ENCODE measurements at places on chromosomes 11 and 22. TPM values are rescaled to one million over a fixed set of nuclear protein-coding genes. Genes with fewer than 3 reads are reported as not detected.
A peak's percentile ranks its signal among the peaks of the same experiment; 100 is the strongest.

DNA sequence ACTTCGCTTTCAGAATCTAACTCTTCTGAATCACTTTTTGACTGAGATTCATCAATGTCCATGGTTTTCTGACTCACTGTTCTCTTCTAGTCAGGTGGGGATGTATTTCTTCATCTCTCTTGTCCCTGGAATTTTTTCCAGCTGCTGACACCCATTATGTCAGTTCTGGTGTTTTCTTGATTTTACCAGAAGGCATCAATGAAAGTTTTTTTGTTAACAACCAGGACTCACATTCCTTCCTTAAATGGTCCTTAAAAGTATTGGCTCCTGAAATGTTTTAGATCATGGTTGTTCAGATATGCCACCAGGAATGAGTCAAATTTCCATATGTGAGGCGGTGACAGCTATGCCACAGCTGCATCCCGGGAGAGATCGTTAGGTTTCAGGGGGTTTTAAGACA, 12.9 kb downstream of the MICAL2 start:
- H3K4me3 ChIP-seq, result no peak overlapping the region
- peaks cover 55% of the 10 kb centered on the region for H3K4me1 ChIP-seq
- DNase-seq, result no peak
- no peak overlapping the region for H3K27ac ChIP-seq
- peaks cover 1% of the 10 kb centered on the region for H3K36me3 ChIP-seq

DNA sequence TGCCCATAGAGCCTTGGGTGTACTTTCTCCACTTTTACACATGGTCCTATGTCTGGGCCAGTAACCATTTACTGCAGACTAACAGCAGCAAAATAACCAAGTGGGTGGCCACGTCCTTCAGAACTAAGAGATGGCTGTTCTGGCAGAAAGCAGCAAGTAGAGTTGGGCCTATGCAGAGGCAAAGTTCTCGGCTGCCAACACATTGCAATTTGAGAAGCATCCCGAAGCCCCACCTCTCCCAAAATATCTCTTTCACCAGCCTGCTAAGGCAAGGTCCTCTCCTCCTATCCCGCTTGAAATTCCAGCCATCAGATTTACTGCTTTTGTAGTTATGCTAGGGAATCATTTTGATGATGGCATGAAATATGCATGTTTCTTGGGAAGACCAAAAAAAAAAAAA, 118.5 kb upstream of the APOA1 start:
- peaks cover 12% of the 10 kb centered on the region for H3K36me3 ChIP-seq
- no peak overlapping the region for H3K4me3 ChIP-seq
- no peak for DNase-seq
- H3K27ac ChIP-seq, result no peak overlapping the region

- no peak overlapping the region for H3K4me3 ChIP-seq
- no peaks in the 10 kb centered on the region for H3K4me1 ChIP-seq
- DNase-seq, result no peak
- H3K36me3 ChIP-seq, result no peaks in the 10 kb centered on the region
These were observed 976.9 kb upstream of the TENM4 start for GRCh38 chr11:80417681-80418080.

The APOA4 gene
- not detected for total RNA-seq

GRCh38 chr11:6719576-6719975, 36.4 kb upstream of the MRPL17 start:
- DNase-seq, result no peak
- no peaks in the 10 kb centered on the region for H3K27me3 ChIP-seq
- H3K27ac ChIP-seq, result no peak overlapping the region
- peaks cover 21% of the 10 kb centered on the region for H3K4me1 ChIP-seq

GRCh38 chr11:18144243-18144642, 11.9 kb downstream of the MRGPRX3 start:
- H3K4me3 ChIP-seq, result no peak overlapping the region
- H3K36me3 ChIP-seq, result no peaks in the 10 kb centered on the region
- no peak overlapping the region for H3K27ac ChIP-seq
- peaks cover 53% of the 10 kb centered on the region for H3K27me3 ChIP-seq

- no peak for DNase-seq
- H3K27me3 ChIP-seq, result no peaks in the 10 kb centered on the region
- H3K4me3 ChIP-seq, result no peak overlapping the region
These were observed 126.0 kb downstream of the SYN3 start for GRCh38 chr22:32932176-32932575.

GRCh38 chr11:13899603-13900002, 62.9 kb upstream of the SPON1 start:
- H3K27me3 ChIP-seq, result peaks cover 8% of the 10 kb centered on the region
- H3K4me3 ChIP-seq, result no peak overlapping the region
- H3K4me1 ChIP-seq, result no peaks in the 10 kb centered on the region
- H3K27ac ChIP-seq, result no peak overlapping the region

DNA sequence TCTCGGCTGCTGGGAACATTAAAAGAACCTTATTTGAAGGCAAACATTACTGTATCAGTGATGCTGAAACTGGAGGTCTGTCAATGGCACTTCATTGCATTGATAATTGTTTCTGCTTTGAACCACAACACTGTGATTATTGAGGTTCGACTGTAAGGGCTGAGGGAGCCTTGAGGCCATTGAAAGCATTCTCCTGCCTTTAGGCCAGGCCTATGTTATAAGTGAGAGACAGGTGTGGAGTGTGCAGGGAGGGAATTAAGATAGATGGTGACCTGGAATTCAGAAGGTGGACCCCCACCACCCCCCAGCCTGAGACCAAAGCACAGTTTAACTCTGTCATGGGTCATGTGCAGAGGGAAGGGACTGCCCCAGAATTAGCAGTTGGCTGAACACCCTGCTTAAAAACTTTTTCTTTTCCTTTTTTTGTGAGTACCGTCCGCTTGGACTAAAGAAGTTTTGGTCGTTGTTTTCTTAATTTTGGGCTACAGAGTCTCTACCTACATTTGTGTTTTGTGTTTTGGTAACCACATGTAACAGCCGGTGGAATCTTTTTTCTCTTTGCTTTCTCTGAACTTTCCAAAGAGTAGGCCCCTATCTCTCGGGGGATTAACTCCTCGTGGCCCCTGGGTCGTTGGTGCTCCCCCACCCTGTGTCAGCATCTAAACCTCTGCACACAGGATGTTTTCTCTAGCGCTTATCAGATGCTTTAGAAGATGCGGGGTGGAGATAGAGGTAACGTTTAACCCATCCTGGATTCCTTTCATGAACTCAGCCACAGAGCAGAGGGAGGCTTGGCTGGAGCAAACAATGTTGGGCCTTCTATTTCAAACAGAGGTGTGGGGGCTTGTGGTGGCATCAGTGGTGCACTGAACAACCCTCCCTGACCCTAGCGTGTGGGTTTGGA, 43.7 kb downstream of the ZBTB16 start:
- peaks cover 30% of the 10 kb centered on the region for H3K4me1 ChIP-seq
- peak overlapping the region; percentile 60 for H3K27ac ChIP-seq
- H3K27me3 ChIP-seq, result peaks cover 5% of the 10 kb centered on the region
- no peak overlapping the region for H3K4me3 ChIP-seq

DNA sequence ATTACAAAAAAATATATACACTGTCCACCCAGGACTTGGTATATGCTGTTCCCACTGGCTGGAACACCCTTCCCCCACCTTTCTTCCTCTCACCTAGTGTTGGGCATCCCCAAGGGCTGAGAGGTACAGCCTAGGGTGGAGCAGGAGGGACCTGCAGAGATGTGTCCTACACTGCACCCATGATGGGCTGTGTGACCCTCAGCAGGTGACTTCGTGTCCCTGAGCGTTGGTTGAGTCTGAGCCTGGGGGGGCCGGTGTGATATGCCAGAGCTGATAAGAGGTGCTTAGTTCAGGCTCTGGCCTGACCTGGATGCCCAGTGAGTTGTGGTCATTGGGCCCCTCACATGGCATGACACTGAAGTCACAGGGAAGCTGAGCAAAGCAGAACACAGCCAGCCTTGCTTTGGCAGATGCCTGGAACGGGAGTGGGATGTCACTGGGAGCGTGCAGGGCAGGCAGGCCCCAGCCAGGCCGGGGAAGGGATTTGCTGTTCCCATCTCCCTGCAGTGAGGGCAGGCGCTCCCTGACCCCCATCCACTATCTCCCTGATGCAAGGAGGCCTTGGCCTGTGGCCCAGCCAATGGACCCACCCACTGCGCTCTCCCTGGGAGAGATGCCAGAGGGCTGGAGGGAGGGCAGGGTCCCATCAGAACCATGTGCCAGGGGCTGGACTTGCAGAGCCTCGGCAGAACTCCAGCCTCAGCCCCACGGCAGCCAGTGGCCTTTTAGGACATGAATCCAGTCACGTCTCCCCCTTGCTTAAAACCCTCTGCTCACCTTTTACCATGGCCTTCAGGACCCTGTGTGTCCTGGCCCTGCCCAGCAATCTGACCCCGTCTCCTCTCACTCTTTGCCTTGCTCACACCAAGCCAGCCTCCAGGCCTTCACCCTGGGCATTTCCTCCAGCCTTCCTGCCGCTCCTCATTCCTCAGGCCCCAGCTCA, 138.9 kb downstream of the MN1 start:
- no peak overlapping the region for H3K4me3 ChIP-seq
- H3K36me3 ChIP-seq, result peaks cover 1% of the 10 kb centered on the region
- H3K4me1 ChIP-seq, result no peaks in the 10 kb centered on the region
- no peak for DNase-seq

DNA sequence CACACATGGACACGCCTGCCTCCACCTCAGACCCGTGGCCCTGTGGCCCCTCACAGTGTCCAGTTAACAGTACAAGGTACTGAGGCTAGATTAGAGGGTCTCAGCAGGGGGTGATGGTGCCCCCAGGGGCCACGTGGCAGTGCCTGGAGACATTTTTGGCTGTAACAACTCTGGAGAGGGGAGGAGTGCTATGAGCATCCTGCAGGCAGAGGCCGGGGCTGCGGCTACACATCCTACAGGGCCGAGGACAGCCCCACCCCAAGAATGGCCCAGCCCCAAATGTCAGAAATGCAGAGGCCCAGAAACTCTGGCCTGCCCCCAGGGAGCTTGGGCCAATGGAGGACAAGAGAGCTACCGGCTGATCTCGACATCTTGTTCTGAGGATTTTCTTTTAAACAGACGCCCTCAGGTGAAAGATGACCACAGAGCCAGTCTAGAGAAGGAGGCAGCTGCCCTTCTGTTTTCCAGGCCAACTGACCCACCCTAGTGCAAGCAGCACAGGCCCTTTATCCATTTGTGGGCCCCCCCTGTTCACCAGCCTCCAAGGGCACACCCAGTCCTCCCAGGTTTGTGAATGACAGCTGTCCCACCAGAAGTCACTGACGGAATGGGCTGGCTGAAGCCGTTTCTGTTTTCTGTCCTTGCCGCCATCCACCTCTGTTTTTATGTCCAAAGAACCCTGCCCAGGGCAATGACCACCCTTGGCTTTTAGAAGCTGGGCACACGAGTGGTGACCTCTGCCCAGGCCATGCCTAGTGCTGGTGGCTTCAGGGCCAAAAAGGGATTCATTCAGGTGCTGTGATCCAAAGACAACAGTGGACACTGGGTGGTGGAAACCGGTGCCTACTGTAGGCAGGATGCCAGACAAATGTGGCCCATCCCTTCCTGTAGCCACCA, 85.2 kb upstream of the LINC01488 start:
- no peaks in the 10 kb centered on the region for H3K27me3 ChIP-seq
- no peak overlapping the region for H3K27ac ChIP-seq
- no peaks in the 10 kb centered on the region for H3K36me3 ChIP-seq
- peaks cover 2% of the 10 kb centered on the region for H3K4me1 ChIP-seq
- H3K4me3 ChIP-seq, result no peak overlapping the region
- no peak for DNase-seq

DNA sequence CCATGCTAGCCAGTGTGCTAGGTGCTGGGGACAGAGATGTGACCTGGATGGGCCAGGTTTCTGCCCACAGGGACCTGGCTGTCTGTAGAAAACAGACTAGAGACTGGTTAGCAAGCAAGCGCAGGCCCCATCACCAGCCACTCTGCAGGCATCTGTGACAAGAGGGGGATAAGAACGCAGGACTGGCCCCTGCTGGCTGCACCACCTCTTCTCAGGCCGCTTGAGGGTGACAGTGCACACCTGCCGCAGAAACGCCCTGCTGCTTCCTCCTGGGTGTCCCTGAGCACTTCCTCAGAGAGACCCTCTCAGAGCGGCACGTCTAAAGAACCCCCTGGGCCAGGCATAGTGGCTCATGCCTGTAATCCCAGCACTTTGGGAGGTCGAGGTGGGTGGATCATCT, 5.9 kb upstream of the PICK1 start:
- no peak overlapping the region for H3K4me3 ChIP-seq
- H3K4me1 ChIP-seq, result peaks cover 1% of the 10 kb centered on the region
- H3K27me3 ChIP-seq, result peaks cover 16% of the 10 kb centered on the region
- no peaks in the 10 kb centered on the region for H3K36me3 ChIP-seq

- peak overlapping the region; percentile 20 for H3K4me3 ChIP-seq
- peaks cover 16% of the 10 kb centered on the region for H3K27me3 ChIP-seq
- H3K27ac ChIP-seq, result peak overlapping the region; percentile 10
- H3K36me3 ChIP-seq, result peaks cover 2% of the 10 kb centered on the region
- peak; percentile 42 for DNase-seq
These were observed 67.3 kb upstream of the CREB3L1 start for GRCh38 chr11:46210133-46210636.

The OR8D2 gene
- not detected for total RNA-seq

GRCh38 chr11:102655547-102655946, 30.4 kb upstream of the MMP20 start:
- H3K27ac ChIP-seq, result no peak overlapping the region
- no peak overlapping the region for H3K4me3 ChIP-seq
- DNase-seq, result no peak
- H3K36me3 ChIP-seq, result no peaks in the 10 kb centered on the region

DNA sequence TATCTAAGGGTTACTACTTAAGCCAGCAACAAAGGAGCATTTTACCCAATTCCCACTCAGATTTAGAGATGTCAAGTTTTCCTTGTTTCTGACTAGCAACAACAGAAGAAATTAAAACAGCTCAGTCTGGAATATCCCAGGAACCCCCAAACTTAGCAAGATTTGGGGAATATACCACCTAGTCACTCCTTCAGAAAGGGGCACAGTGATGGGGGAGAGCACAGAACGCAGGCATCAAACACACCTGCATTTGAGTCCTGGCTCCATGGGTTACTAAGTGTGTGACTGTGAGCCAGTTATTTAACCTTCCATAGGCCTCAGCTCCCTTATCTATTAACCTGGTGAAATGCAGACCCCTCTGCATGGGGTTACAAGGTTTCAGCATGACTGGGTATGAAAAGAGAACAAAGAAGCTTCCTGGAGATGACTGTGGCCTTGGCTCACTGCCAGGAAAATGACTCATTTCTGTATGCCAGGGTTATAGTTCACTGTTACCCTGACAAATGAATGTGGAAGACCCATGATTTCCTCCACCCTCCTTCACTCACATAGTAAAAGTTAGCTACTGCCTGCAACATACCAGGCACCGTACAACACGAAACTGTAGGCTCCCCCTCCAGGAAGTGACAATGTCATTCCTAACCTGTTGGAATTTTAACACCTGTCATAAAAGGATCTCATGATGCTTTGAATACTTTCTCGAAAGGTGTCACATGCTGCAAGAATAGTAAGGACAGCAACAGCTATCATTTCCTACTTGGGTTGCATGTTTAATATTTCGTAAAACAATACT, 79.6 kb downstream of the ME3 start:
- H3K36me3 ChIP-seq, result peaks cover 4% of the 10 kb centered on the region
- H3K4me3 ChIP-seq, result no peak overlapping the region
- H3K4me1 ChIP-seq, result peaks cover 24% of the 10 kb centered on the region
- peaks cover 7% of the 10 kb centered on the region for H3K27me3 ChIP-seq
- H3K27ac ChIP-seq, result peak overlapping the region; percentile 62
- DNase-seq, result peak; percentile 95

The DRD2 gene
- total RNA-seq, result 1.4 TPM

All from activated CD8-positive, alpha-beta memory T cell treated with anti-CD3 and anti-CD28 coated beads, Interleukin-2, amount 10 ng/mL, durations not matched to agents 7 days and 5 days (primary cell).